Stimulated activated CD4-positive, alpha-beta T cell treated with anti-CD3 and anti-CD28 coated beads, Interleukin-4, amount 100 ng/mL, for 48 hours (primary cell): ENCODE measurements at places on chromosomes 3 and 15.
A peak's percentile ranks its signal among the peaks of the same experiment; 100 is the strongest.

DNA sequence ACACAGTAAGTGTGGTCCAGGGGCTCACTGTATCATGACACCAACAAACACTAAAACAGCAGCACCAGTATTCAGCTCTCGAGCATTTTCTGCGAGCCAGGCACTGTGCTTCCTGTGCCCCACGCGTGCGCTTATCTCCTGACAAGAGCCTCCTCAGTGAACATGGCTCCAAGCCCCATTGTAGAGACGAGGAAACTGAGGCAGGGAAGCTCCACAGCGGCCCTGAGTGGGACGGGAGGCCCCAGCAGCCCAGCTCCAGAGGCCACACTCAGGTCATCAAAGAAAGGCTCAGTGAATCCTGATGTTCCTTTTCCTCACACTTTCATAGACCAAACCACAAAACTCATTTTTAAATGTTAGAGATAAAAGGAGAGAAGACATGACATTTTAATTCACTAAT is 113.1 kb downstream of the TPRA1 start:
- no peak for DNase-seq

DNA sequence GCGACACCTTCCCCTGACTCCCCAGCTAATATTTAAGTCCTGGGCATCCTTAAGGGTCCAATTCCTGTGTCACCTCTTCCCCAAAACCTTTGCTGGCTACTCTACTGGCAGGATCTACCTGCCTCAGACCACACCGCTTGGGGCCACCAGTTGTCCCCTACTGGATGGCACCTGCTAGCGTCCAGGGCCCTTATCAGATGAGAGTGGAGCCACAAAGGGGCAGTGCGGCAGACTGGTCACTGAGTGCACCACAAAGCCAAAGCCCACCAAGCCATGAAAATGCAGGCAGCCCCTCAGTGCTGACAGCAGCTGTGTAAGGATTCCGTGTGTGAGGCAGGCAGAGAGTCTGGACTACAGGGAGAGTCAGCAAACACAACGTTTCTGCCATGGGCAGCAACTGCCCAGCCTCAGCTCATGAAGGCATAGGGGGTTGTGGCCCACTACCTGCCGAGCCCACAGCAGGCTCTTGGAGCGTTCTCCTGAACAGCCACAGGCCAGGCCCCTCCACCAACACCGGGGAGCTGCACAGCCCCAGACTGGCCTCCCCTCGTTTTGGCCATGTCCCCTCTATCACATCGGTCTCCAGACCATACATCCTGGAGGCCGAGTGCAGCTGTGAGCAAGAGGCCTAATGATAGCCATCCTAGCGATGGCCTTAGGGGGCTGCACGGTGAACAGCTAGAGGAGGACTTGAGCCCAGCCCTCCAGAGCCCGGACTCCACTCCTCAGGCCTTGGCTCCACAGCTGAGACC is 32.3 kb downstream of the ALDH1L1 start:
- DNase-seq, result no peak

GRCh38 chr3:126522363-126522788 is 1.6 kb upstream of the CHST13 start:
- peak; percentile 12 for DNase-seq

DNA sequence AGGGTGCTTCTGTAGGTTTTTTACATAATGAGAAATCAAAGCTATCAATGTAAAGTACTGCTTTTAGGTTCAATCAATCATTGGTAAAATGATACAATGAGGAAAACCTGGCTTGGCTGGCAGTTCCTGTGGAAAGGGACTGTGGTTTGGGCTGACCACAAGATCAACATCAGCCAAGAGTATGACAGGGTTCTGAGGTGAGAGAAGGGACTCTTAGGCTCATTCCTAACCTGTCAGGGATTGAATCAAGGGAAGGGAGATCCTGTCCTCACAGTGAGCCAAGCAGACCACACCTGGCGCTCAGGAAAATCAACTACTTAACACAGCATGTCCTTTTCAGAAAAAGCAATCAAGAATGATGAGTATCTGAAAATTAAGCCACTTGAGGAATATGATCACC is 111.1 kb downstream of the MAGI1 start:
- no peak for DNase-seq

- DNase-seq, result no peak
These were observed 71.2 kb downstream of the CYP19A1 start for GRCh38 chr15:51267051-51267702.

DNA sequence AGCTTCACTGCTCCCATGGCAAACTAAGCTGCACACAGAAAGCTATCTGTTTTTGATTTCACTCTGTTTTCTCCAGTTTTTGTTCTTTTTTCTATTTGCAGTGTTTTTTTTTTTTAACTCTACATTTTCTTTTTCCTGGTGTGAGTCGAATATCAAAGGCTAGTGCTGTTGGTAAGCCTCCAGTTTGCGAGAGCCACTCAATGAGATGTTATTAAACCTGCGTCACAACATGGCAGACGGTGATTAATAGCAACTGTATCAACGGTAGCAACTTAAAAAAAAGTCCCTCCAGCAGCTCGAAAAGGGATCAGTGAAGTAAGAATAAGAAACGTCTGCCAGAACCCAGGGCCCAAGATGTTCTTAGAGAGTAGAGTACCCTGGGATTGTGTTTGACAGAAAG is 84.1 kb downstream of the MEIS2 start:
- DNase-seq, result no peak

DNA sequence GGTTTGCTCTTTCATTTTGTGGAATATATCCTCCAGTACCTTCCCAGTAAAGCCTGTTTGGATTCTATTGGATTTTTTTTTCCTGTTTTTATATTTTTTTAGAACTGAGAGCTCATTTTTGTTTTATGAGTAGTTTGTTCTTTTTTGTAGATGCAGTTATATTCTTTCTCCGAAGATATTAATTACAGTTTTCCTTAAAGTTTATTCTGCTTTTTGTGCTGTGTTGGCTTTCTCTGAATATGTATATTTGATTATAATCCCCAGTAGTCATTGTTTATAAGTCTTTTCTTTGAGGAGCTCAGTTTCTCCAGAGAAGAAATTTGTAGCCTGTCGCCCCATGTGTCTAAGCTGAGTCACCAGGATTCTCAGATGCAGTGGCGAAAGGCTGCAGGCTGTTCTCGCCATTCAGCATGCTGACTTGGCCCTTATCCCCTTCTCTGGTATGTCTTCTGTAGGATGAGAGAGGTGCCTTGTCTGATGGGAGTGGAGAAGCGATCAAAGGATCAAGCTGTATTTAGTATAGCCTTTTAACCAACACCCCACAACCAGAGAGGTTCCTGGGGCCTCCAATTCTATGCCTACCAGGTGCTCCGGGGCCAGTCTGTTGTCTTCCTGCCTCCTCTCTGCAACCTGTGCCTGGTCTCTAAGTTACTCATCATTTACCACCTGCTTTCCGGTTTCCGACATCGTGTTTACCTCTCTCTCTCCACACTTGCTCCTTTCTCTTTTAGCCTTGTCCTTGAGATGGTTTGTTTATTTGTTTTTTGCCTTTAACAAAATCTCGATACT is 31.7 kb upstream of the MFSD1 start:
- DNase-seq, result no peak

- no peak for DNase-seq
These were observed 126.1 kb upstream of the ABHD17C start for GRCh38 chr15:80568876-80569605.

DNA sequence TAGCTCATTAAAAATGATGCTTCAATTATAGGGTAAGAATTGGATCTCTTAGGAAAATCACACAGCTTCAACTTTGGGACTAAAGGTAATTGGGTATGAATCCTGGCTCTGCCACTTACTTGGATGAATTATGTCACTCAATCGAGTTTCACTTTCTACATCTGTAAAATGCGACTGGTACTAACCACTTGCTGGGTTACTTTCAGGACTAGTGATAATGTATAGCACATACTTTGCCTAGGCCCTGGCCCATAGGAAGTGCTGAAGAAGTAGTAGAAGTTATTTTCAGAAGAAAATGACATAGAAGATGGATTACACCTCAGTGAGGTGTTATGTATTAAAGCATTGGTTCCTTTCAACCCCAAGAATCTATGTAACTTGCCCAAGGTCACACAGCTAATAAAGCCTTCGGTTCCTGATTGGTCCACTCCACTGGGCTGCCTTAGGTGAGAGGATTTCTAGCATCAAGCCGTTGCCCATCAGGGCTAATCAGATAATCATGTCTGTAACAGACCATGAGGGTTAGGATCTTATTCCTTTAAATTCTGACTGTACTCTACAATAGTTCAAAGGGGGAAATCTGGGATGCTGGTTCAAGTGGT is 29.4 kb upstream of the AP4E1 start:
- no peak for DNase-seq

DNA sequence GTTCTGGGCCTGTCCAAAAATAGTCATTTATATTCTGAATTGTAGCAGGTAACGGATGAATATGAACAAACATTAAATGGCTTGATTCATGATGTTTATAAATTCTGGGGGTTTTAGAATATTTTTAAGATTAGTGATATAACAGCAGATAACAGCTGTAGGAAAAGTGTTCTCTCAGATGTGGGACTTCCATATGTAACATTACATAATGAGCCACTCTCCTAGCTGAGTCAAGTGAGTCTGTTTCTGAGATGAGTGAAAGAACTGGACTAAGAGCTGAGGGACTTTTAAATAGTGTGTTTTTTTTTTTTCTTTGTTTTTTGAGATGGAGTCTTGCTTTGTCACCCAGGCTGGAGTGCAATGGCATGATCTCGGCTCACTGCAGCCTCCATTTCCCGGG is 13.9 kb downstream of the YEATS2 start:
- DNase-seq, result no peak

- DNase-seq, result no peak
These were observed 46.5 kb upstream of the CCDC174 start for GRCh38 chr3:14605067-14605466.

DNA sequence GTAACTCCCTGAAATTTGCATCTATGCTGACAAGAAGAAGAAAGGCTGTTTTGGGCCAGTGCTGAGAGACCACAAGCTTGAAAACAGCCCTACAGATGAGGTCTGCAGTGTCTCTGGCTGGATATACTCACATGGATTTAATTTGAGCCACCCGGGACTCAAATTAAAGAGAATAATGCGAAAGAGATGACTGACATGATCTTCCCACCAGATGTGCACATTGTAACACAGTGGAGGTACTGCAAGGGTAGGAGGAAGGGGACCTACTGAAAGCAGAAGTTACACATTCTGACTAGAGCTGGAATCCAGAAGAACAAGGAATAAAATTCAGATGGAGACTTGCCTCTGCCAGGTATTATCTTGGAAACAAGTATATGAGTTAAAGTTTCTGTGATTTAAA is 728.3 kb upstream of the SGO1 start:
- no peak for DNase-seq

- no peak for DNase-seq
These were observed 53.0 kb downstream of the TMEM45A start for GRCh38 chr3:100545371-100545770.

DNA sequence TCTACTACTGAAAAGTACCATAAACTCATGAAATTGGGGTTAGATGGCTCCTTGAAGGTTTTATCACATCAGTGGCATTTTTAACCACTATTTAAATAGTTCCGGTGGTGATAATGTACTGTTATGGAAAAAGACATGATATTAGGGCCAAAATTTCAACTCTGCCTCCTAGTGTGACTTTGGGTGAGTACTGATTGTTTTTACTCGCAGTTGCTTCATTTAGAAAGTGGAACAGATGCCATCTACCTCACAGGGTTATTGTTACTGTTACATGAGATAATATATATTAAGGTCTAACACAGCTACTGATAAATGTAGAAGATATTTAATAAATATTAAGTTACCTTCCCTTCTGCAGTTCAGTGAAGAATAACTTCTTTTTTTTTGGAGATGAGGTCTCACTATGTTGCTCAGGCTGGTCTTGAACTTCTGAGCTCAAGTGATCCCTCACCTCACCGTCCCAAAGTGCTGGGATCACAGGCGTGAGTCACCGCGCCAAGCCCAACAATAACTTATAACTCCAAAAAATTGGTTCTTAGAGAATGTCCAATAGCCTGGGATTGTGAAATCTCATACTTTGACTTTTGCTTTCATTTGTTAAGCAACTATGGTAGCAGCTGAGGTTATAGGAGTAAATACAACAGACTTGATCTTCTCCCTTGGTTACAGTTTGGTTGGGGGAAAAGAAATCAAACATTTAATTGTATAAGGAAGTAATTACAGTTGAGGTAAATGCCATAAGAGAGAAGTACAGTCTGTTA is 48.3 kb downstream of the MEF2A start:
- DNase-seq, result no peak

- no peak for DNase-seq
These were observed 753.5 kb upstream of the NECTIN3 start for GRCh38 chr3:110318108-110318507.

- DNase-seq, result no peak
These were observed 15.2 kb downstream of the GNAI2 start for GRCh38 chr3:50251220-50251619.

DNA sequence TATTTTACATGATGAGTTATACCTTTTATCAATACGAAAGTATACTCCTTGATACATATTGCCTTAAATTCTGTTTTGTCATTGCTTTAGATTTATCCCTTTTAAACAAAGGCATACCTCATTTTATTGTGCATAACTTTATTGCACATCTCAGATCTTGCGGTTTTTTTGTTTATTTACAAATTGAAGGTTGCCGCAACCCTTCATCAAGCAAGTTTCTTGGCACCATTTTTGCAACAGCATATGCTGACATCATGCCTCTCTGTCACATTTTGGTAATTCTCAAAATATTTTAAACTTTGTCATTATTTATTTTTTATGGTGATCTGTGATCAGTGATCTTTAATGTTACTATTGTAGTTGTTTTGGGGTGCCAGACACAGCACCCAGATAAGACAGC is 20.9 kb downstream of the SNRK start:
- DNase-seq, result no peak

GRCh38 chr15:75455982-75456531 is 4.6 kb upstream of the SIN3A start:
- peak; percentile 52 for DNase-seq

DNA sequence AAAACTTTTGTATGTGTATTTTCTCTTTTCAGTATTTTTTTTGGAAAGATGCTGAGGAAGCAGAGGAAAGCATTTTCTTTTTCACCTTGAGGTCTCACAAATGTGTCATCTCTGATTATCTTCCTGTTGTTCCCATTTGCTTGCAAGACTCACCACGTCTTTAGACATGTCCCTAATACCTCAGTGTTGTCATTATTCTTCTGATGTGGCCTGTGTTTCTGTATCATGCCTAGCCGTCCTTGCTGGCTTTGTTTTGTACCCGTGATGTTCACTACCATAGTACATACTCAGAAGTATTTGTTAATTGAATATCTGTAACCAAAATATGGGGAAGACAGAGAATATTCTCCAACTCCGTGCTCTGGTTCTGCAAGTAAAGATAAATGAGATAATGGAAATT is 5.0 kb upstream of the P2RY14 start:
- DNase-seq, result no peak
